ENCODE measurements at places on chromosomes 6 and 20.

GRCh38 chr6:67736816-67737215 lies 898.3 kb upstream of the ADGRB3 start:
- peak; percentile 15 for DNase-seq

GRCh38 chr6:37974381-37974780 lies 154.9 kb downstream of the ZFAND3 start:
- no peak for DNase-seq

- DNase-seq, result no peak
Measured at GRCh38 chr6:90083891-90084290, 189.6 kb downstream of the GJA10 start.

DNA sequence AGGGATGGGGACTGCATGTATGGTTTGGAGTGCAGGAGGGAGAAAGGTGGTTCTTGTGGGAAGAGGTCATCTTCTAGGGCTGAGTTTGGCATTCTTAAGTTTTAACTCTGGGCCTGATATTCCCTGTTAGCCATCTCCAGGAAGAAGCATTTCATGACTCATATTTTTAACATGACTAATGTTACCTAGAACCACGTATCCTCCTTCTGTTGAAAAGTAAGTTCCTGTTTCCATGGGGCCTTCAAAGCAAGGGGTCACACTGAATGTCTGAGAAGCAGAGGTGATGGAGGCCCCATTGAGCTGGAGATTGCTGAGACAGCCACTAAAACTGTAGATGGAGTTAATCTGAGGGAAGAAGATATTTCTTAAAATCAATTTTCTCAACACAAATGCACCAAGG lies 30.2 kb downstream of the FAM229B start:
- no peak for DNase-seq

DNA sequence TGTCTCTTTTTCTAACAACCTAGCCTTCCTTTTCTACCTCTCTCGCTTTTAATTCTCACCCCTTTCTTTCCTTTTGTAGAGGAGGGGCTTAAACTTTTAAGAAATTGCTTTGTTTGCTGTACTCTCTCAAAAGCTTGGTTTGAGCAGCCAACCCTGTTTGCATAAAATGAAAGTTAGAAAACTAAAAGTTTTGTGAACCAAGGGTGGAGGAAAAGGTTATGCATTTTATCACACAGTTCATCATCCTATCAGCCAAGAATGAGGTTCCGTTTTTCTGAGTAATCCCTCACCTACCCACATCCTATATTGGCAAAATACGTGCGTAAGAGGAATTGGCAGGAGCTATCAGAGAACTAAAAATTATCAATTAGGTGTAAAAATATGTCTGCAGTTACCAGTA lies 42.8 kb upstream of the LOC128125822 start:
- DNase-seq, result no peak

- peak; percentile 6 for DNase-seq
Measured at GRCh38 chr20:33192912-33193501, 24.1 kb upstream of the BPIFA3 start.

DNA sequence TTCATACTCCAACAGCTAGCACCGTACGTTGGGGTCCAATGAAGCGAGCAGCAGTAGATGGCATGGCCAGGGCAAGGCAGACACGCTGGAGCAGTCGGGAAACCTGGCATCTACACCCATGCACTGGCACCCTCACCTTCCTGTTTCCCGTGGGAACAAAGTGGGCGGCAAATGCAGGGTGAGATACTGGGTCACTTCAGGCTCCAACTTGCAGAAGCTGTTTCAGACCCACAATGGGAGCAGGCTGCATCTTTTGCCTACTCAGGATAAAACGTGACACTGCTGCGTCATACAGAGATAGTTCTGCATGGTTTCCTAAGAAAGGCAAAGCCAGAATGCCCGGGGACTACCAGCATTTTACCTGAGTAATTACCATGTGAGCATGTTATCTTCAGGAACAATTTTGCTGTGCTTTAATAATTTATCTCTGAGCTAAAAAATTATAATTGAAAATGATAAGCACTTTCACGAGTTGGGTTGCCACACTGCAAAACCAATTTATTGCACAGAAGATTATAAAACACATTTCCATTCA lies 10.9 kb upstream of the CD93 start:
- DNase-seq, result no peak

GRCh38 chr6:128724738-128725137 lies 158.2 kb upstream of the LAMA2 start:
- DNase-seq, result no peak

- DNase-seq, result no peak
Measured at GRCh38 chr6:170048615-170049256, 242.1 kb downstream of the DLL1 start.

DNA sequence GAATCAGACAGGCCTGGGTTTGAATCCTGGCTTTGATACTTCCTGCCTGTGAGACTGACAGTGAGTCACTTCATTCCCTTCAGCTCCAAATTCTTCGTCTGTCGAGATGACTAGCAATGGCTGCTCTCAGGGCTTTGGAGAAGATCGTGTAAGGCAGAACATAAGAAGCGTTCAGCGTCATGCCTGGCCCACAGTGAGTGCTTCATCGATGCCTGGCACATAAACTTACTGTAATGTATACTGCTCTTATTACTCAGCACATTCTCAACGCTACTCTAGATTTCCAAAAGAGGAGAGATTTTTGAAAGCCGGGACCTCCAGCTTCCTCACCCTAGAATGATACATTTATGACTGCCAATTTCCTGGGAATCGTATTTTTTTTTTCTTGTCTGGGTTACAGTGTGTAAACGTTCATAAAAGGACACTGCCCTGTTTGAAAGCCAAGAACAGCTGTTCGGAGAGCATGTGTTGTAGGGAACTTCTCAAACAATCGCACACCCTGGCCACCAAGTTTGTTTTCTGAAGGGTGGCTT lies 16.2 kb upstream of the BCAS1 start:
- DNase-seq, result peak; percentile 26

GRCh38 chr6:169854813-169855212 lies 103.4 kb downstream of the ERMARD start:
- no peak for DNase-seq

DNA sequence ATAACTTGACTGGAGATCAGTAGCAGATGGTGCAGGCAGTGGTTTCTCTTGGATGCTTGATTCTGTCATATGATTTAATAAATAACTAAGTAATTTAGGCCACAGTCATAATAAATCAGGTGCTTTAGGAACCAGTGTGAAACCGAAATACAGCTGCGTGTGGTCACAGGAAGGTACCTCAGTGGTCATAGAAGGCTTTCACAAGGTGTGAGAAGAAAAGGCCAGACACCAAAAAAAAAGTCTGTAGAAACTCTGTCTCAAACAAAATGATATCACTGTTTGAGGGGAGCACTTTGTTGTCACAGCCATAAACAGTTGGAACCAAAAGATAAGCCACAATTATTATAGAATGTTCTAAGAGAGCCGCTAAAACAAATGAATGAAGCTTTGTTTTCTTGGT lies 56.5 kb downstream of the ARMC2 start:
- no peak for DNase-seq

DNA sequence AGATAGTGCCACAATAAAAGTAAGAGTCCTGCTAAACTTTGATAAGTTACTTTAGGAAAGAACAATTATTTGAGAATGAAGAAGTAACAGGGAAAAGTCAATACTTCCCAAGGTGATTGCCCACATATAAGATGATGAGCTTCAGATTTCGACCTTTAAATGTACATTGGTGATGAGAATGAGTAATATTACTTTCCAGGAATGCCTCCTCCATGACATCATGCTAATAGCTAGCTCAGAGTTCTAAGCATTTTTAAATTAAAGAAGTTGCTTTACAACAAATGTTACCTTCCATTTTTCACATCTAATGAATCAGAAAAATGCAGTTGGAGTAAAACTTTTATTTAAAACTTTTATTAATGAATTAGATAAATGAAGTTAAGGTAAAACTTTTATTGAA lies 22.5 kb upstream of the OPN5 start:
- no peak for DNase-seq

- peak; percentile 75 for DNase-seq
Measured at GRCh38 chr6:2986722-2987221, 12.9 kb upstream of the NQO2 start.

- DNase-seq, result no peak
Measured at GRCh38 chr6:165129086-165129485, 180.3 kb downstream of the C6orf118 start.

DNA sequence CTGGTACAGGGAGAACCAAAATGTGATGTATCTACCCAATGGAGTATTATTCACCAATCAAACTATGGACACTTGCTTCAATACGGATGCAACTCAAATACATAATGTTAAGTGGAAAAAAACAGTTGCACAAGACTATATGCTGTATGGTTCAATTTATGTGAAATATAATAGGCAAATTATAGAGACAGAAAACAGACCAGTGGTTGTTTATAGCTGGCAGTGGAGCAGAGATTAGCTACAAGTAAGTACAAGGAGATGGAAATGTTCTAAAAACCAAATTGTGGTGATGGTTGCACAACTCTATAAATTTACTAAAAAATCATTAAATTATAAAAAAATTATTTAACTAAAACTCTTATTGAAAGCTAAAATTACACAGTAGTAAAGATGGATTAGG lies 113.2 kb downstream of the PRDM1 start:
- no peak for DNase-seq

- DNase-seq, result no peak
Measured at GRCh38 chr6:5012519-5012918, 8.7 kb upstream of the RPP40 start.

DNA sequence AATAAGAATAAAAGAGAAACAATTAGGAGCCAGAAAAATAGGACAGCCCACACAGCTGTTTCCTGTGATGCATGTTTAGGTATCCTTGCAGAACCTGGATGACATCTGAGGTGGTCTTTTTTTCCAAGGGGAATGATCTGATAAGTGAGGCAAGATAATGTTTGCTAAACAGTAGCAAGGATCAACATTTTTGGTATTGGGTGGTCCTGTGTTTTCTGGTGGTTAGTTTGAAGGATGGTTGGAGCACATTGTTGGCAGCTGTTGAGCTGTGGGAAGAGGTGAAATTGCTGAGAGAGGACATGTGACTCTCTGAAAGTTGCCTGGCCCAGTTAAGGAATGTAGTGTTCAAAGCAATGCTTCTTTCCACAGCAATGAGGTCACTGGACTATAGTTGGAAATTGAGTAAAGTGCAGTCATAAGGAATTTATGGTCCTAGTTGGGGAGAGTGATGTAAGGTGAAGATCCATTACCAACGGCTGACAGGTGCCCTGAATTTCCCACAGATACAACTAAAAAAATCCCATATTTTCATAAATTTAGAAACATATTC lies 270.2 kb upstream of the IMPG1 start:
- DNase-seq, result no peak

DNA sequence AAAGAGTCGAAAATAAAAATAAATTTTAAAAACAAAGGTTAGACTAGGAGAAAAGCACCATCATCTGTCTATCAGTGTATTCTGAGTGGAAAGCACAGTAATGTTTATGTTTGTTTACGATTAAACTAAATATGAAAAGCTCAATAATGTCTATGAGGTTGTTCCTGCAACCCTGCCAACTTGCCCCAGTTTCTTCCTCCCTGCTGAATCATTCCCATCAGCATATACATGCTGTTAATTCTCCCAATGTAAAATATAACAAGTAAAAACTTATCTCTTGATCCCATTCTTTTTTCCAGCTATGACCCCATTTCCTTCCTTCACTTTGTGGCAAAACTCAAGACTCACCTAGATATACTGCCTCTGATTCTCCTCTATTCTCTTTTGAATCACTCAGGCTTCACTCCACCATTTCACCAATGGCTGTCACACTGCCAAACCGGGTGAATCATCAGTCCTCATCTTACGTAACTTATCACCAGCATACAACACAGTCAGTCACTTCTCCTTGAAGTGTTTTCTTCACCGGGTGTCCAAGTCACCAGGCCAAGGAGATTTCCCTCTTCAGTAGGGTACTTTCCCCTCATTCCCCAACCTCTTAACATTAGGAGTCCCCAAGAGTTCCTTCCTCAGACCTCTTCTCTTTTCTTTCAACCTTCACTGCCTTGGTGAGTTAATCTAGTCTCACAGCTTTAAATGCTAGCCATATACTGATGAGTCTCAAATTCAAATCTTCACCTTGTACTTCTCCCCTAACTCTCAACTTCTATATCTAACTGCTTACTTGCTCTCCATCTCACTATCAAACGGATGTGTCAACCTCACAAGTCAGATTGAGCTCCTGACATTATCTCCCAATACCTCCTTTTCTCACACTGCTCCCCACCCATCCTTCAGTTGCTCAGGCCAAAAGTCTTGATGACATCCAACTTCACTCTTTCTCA lies 6.2 kb downstream of the TMEM242 start:
- peak; percentile 92 for DNase-seq

DNA sequence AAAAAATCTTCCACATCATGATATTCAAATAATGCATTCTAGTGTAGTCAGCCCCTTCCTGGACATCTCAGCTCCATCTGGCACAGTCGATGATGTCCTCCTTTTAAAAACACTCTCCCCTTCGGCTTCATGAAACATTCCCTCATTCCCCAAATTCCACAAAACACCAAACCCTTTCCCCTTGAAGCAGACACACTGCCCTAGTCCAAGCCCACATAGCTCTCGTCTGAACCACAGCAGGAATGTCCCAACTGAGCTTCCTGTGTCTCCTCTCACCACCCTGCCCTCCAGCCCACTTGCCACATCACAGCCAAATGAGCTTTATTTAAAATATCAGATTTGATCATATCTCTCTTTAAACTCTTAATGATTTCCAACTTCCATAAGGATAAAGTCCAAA lies 106.4 kb upstream of the CARMIL1 start:
- peak; percentile 95 for DNase-seq

DNA sequence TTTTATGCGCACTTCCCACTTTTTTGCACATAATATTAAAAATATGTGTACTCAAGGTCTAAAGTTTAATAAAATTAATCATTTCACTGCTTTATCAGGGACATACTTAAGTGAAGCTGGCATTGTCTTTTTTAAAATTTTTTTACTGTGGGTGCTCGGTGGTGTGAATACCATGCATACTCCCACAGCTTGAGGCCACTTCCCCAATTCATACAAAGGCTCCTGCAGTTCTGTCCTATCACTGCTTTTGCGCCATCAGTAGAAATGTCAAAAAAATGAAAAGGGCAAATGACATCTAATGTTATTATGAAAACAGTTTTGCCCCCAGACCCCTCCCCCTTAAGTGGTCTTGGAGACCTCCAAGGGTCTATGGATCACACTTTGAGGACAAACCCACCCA lies 464.1 kb upstream of the ARID1B start:
- DNase-seq, result no peak

GRCh38 chr20:58637466-58638213 lies 13.4 kb upstream of the STX16 start:
- DNase-seq, result no peak

DNA sequence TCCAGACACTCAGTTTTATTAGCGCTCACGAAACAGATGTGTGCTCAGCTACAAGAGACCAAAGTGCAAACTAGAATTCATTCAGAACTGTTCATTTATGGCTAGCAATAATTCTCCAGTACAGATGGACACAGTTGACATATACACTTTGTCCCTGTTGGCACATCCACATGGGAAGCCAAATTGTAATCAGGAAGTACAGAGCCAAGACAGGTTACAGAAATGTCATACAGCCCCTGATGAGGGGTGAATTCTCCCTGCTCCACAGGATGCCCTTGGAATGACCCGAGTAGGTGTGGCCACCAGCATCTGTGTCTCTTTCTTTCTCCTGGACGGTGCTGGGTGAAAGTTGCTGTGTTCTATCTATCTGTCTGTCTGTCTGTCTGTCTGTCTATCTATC lies 7.6 kb downstream of the DHX35 start:
- no peak for DNase-seq
